ENCODE measurements at places on chromosomes 11 and 22. TPM values are rescaled to one million over a fixed set of nuclear protein-coding genes. Genes with fewer than 3 reads are reported as not detected.

KRTAP5-8 gene
- not detected for total RNA-seq

MRE11 gene
- total RNA-seq, result 14.1 TPM

FJX1 gene
- 9.4 TPM for total RNA-seq

CALCB gene
- 0.28 TPM for total RNA-seq

TLCD5 gene
- 4.6 TPM for total RNA-seq

MYEOV gene
- total RNA-seq, result not detected

DNA sequence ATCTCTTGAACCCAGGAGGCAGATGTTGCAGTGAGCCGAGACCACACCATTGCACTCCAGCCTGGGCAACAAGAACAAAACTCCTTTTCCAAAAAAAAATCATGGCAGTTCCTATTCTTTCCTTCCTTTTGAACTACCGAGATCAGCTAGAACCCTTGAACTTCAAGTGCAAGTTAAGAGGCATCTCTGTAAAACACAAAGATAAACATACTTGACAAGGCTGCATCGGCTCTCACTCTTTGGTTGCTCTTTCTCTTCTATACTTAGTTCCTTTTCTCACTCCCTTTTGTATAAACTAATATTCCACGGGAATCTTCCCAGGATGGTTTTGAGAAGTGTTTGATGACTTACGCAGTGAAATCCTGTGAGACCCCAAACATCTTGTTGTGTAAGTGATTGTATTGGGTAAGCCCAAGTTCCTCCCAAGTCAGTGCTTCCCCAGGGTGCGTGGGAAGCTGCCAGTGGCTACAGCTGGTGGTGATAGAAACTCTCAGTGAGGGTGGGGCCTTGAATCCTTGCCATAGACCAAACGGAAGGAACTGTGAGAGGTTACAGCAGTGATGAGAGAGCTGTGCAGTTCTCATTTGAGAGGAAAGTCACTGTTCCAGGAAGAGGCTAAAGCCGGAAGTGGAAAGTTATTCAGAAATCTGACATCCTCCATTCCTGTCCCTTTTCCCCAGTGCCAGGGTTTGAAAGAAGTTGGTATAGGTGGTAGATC, 24.1 kb upstream of the CDC42EP2 start:
- H3K4me3 ChIP-seq, result no peak overlapping the region
- H3K27me3 ChIP-seq, result no peaks in the 10 kb centered on the region
- H3K4me1 ChIP-seq, result no peaks in the 10 kb centered on the region
- H3K36me3 ChIP-seq, result no peaks in the 10 kb centered on the region
- DNase-seq, result peak; percentile 99

DNA sequence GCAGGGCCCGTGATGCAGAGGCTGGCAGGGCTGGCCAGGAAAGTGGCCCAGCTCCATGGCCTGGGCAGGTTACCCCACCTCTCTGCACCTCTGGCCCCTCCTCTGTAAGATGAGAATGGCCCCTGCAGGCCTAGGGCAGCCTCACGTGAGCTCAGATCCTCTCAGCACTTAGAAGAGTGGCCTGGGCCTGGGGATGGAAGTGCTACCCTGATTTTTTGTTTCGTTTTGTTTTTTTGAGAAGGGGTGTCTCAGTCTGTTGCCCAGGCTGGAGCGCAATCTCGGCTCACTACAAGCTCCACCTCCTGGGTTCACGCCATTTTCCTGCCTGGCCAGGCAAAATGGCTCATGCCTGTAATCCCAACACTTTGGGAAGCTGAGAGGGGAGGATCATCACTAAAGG, 982 bp downstream of the APOBEC3H start:
- H3K4me1 ChIP-seq, result no peaks in the 10 kb centered on the region
- peaks cover 3% of the 10 kb centered on the region for H3K27me3 ChIP-seq
- peak; percentile 37 for DNase-seq

DNA sequence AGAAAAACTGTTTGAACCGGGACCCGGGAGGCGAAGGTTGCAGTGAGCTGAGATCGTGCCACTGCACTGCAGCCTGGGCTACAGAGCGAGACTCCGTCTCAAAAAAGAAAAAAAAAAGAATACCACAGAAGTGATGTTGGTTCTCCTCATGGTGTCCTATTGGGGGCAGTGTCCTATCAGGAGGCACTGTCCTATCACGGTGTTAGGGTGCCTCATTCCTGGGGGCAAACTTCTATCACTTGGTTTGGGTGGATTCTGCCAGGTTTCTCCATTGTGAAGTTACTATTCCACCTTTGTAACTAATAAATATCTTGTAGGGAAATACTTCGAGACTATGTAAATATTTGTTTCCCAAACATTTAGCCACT, 19.6 kb downstream of the PRR14L start:
- no peaks in the 10 kb centered on the region for H3K36me3 ChIP-seq
- H3K27ac ChIP-seq, result no peak overlapping the region
- H3K27me3 ChIP-seq, result no peaks in the 10 kb centered on the region
- no peak for DNase-seq
- no peak overlapping the region for H3K4me3 ChIP-seq

- H3K4me3 ChIP-seq, result no peak overlapping the region
- H3K27me3 ChIP-seq, result no peaks in the 10 kb centered on the region
- no peaks in the 10 kb centered on the region for H3K36me3 ChIP-seq
- peak overlapping the region; percentile 15 for H3K27ac ChIP-seq
- DNase-seq, result peak; percentile 65
- H3K4me1 ChIP-seq, result peaks cover 42% of the 10 kb centered on the region
Observed at GRCh38 chr11:8060801-8061554, 20.0 kb upstream of the TUB start.

DNA sequence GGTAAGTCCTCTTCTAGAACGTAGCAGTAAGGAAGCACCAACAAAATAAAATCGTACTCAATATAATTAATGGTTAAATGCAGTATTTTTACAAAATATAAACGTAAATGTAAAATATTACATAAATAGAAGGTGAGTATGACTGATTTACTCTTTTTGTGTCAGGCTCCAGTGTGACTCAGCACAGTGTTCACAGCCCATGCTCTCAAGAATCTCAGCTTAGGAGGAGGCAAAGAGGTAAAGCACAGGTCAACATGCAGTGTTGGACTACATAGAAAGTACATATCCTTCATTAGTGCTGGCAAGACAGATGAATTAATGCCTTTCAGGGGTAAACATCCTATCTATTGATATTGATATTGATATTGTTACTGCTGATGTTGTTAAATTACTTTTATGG, 2050.6 kb upstream of the RAG2 start:
- no peaks in the 10 kb centered on the region for H3K4me1 ChIP-seq
- no peak for DNase-seq
- H3K27ac ChIP-seq, result no peak overlapping the region

DNA sequence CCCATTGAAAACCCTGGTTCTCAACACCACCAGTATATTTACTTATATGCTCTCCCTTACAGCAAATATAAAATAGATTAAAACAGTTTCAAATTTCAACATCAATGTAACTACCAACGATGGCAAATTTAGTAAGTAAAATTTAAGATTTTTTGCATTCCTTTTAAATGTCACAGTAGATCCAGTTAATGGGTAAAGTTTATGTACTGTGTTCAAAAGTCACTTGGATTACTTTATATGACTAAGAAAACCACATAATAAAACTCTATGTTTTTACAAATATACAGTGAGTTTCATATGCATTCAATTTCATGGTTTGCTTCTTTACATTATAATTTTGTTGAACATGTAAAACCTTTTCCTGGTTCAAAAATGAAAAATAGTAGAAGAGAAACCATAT, 364.6 kb downstream of the AASDHPPT start:
- no peak for DNase-seq
- peaks cover 5% of the 10 kb centered on the region for H3K4me1 ChIP-seq
- H3K27me3 ChIP-seq, result no peaks in the 10 kb centered on the region
- no peak overlapping the region for H3K27ac ChIP-seq
- H3K36me3 ChIP-seq, result no peaks in the 10 kb centered on the region

DNA sequence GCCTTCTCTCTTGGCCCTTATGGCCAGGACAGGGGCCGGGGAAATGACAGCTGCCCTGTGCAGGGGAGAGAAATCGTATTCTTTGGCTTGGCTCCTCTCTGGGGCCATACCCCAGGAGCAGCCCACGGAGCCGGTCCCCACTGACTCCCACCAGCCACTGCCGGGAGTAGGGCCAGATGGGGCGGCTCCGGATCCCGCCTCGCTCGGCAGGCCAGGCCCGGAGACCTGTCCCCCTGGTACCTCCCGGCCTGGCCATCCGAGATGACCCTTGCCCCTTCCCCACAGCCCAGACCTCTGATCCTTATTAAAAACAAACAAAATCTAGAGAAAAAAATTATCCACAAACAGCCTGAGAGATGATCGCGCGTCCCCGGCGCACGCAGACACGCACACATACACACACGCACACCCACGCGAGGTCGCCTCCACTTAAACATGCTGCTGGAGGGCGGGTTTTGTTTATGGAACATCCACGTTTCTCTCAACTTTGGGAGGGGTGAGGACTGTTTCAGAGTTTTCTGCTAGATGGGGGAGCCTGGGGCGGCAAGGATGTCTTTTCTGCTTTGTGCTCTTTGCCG, 59.1 kb downstream of the IGLL1 start:
- H3K4me3 ChIP-seq, result peak overlapping the region; percentile 49
- no peaks in the 10 kb centered on the region for H3K27me3 ChIP-seq
- peak overlapping the region; percentile 96 for H3K27ac ChIP-seq
- no peaks in the 10 kb centered on the region for H3K36me3 ChIP-seq
- DNase-seq, result peak; percentile 78

- peaks cover 20% of the 10 kb centered on the region for H3K4me1 ChIP-seq
- H3K27ac ChIP-seq, result peak overlapping the region; percentile 53
- no peak for DNase-seq
- no peaks in the 10 kb centered on the region for H3K27me3 ChIP-seq
Observed at GRCh38 chr11:46682773-46683752, 17.4 kb downstream of the ARHGAP1 start.

DNA sequence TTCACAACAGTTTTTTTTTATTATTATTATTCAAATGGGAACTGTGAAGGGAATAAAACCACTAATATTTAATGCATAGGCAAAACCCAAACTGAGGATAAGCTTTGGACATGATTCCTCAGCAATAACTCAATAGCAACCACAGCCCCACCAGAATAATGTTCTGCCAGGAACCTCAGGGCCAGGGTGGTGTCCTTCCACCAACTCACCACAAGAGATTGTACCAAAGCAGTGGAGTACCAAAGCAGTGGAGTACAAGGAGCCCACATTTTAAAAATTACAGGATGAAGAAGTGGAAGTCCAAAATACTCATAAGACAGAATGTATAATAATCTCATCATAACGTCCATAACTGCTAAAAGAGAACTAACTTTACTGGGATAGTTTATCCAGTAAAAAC, 32.5 kb upstream of the FZD4 start:
- H3K4me3 ChIP-seq, result no peak overlapping the region
- H3K4me1 ChIP-seq, result peaks cover 36% of the 10 kb centered on the region
- no peaks in the 10 kb centered on the region for H3K27me3 ChIP-seq
- no peak for DNase-seq

GRCh38 chr22:47374273-47374771, 611.9 kb downstream of the TBC1D22A start:
- H3K4me3 ChIP-seq, result no peak overlapping the region
- peak; percentile 52 for DNase-seq
- no peaks in the 10 kb centered on the region for H3K36me3 ChIP-seq
- no peaks in the 10 kb centered on the region for H3K4me1 ChIP-seq
- H3K27me3 ChIP-seq, result peaks cover 2% of the 10 kb centered on the region

DNA sequence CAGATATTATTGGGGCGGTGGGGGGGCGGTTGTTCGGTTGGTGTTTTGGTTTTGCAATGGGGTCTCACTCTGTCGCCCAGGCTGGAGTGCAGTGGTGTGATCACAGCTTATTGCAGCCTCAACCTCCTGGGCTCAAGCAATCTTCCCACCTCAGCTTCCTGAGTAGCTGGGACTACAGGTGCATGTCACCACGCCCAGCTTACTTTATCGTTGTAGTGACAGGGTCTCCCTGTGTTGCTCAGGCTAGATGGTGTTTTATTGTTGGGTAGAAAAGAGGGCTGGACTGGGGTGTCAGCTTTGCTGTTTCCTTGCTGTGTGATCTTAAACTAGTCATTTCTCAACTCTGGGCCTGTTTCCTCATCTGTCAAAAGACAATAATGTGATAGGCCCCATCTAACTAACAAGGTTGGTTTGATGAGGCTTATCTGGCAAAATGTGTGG, 17.5 kb upstream of the MYH9 start:
- H3K4me3 ChIP-seq, result no peak overlapping the region
- H3K27me3 ChIP-seq, result no peaks in the 10 kb centered on the region
- H3K27ac ChIP-seq, result no peak overlapping the region
- H3K4me1 ChIP-seq, result no peaks in the 10 kb centered on the region
- DNase-seq, result no peak

DNA sequence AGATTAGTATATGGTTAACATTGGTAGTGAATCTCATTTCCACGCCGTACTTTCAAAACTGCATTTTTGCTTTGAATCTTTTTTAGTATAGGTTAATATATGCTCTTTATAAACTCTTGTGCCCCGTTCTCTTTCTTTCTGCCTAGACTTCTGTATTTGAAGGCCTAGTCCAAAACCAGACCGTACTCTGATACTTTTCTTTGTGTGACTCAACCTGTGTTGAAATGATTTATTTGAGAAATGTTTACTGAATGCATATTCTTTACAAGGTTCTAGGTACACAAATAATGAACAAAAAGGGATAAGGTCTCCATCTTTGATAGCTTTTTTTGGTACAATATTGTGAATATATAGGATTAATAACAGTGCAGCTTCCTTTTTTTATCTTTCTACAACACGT, 68.3 kb downstream of the HIPK3 start:
- no peaks in the 10 kb centered on the region for H3K4me1 ChIP-seq
- no peak for DNase-seq
- no peaks in the 10 kb centered on the region for H3K36me3 ChIP-seq
- H3K27me3 ChIP-seq, result no peaks in the 10 kb centered on the region
- peak overlapping the region; percentile 32 for H3K27ac ChIP-seq
- H3K4me3 ChIP-seq, result no peak overlapping the region

- H3K27ac ChIP-seq, result peak overlapping the region; percentile 50
- peaks cover 82% of the 10 kb centered on the region for H3K4me1 ChIP-seq
- no peaks in the 10 kb centered on the region for H3K36me3 ChIP-seq
- no peaks in the 10 kb centered on the region for H3K27me3 ChIP-seq
- DNase-seq, result peak; percentile 32
Observed at GRCh38 chr22:17990942-17991341, 33.4 kb downstream of the MICAL3 start.

Data from sigmoid colon (tissue), 7 donors.